Activated T-cell treated with anti-CD3 and anti-CD28 coated beads for 24 hours (primary cell): ENCODE measurements at places on chromosomes 2 and 18.

- DNase-seq = no peak
Measured at GRCh38 chr2:227191367-227191766, 26.9 kb downstream of the COL4A3 start.

DNA sequence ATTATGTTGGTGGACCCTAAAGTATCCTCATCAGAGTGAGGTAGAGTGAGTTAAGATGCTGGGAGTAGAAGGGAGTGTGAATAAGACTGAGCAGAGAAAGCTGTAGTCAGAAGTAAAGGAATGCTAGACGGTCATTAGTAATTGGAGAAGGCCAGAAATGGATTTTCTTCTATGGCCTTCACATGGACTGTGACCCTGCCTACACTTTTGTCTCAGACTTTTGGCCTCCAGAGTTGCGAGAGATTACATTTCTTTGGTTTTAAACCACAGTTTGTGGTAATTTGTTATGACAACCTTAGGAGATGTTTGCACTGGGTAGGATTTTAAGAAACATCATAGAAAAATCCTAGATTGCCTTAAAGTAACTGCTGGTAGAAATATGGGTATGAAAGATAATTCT lies 1267.7 kb upstream of the TMEFF2 start:
- no peak for DNase-seq

DNA sequence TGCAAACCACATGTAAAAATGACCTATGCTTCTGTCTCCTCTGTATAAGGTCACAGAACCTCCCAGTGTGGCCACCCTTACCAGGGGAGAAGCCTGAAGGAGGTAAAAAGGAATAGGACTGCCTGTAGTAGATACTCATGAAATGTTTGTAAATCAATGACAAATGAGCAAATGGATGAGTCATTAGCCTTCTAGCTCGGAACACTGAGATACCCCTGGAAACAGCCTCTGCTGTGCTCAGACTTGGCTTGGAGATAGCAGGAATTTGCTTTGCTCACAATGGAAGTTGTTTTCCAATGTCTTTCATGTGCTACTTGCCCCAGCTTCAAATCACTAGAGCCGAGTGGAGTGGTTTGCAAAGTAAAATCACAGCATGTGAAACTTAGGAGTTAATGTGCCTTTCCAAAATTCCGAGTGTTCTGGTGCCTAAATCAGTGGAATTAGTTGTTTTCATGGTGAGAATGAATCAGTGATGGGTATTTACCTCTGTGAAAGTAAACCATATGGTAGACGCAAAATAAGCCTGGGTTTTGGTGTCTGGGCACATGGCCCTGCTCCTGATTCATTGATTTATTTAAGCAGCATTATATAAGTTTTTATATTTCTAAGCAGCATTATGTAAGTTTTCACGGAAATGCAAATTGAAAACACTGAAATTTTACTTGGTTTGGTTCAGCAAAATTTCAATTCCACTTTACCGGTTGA lies 154.0 kb upstream of the MAP3K20 start:
- no peak for DNase-seq

DNA sequence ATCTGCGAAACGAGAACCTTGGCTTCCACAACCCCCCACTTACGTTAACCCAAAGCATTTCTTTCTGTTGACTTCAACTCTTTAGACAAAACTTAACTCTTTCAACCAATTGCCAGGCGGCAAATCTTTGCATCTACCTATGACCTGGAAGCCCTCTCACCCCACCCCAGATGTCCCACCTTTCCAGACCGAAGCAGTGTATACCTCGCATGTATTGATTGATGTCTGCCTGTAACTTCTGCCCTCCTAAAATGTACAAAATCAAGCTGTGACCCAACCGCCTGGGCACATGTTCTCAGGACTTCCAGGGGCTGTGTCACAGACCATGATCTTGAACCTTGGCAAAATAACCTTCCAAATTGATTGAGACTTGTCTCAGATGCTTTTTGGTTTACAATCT lies 12.3 kb downstream of the AQP12B start:
- no peak for DNase-seq

DNA sequence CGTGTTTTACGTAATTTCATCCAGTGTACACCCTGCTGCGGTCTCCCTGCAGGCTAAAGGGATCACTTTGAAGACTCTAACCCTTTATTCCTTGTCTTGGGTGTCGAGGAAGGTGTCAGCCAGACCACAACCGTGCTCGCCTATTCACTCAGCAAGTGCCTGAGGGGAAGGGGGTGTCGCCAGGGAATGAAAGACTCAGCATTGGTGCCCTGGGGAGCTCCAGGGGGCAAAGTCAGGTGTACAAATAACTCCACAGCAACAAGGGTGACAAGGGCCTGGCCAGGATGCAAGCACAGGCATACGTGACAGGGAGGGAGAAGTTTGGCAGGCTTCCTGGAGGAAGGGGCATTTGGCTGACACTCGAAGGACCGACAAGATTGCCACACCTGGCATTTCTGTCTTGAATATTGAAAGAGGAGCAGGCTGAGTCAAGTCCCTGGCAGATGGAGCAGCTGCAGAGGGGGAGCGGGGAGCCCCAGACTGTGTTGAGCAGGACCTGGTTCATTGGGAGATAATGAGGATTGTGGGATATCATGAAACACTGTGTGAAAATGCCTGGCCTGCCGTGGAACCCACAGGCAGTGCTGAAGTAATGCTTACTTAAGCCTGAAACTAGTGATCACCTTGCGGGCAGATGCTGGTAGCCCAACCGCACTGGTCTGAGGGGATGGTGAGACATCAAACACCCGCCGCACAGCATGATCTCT lies 93.9 kb downstream of the RHOB start:
- DNase-seq = no peak

- DNase-seq = no peak
Measured at GRCh38 chr2:58757971-58758370, 516.8 kb upstream of the FANCL start.

DNA sequence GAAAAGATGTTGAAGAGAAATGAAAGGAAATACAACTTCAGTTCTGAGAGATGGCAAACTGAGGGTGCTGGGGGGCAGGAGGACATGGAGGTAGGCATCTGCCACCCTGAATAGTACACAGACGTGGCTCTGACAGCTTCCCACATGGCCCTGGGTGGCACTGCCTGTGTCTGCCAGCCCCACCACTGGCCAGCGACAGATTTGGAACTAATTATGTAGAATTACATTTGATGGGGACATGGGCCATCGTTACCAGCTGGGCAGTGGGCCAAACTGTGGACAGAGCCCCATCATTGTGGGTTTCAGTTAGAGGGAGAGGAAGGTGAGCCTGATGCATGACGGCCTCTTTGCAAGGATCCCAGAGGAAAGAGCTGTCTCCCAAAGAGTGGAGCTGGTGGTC lies 216.0 kb upstream of the HAAO start:
- DNase-seq = no peak

DNA sequence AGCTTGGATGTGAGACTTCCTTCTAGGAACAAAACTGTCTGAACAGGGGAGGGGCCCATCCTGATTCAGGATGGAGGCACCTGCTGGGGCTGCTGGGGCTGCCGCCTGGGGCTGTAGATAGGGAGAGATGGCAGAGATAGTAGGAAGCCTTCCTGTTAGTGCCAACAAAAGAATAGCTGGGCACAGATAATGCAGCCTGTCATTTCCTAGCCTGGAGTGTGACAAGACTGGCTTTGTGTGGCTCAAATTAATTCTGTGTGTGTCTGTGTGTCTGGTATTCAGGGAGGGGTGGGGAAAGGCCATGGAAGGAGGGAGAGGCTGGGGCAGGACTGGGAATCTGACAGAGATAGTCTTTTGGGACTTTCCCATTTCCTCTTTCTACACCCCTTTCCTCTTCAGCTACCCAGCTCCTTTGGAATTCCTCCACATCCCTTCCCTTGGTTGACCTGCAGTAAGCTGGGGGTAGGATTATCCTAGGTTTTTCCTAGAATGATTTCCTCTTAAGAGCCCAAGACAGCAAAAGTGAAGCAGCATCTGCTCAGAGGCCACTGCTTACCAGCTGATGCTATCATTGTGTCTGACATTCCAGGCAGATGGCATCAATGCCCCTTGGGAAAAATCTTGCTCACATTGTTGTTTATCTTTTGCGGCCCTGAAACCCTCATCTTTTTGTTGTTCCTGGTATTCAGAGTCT lies 144.9 kb upstream of the LHCGR start:
- DNase-seq = no peak

- DNase-seq = no peak
Measured at GRCh38 chr2:41460661-41461060, 587.2 kb upstream of the PKDCC start.

GRCh38 chr2:46297546-46298271 lies 502 bp downstream of the EPAS1 start:
- DNase-seq = peak; percentile 40

DNA sequence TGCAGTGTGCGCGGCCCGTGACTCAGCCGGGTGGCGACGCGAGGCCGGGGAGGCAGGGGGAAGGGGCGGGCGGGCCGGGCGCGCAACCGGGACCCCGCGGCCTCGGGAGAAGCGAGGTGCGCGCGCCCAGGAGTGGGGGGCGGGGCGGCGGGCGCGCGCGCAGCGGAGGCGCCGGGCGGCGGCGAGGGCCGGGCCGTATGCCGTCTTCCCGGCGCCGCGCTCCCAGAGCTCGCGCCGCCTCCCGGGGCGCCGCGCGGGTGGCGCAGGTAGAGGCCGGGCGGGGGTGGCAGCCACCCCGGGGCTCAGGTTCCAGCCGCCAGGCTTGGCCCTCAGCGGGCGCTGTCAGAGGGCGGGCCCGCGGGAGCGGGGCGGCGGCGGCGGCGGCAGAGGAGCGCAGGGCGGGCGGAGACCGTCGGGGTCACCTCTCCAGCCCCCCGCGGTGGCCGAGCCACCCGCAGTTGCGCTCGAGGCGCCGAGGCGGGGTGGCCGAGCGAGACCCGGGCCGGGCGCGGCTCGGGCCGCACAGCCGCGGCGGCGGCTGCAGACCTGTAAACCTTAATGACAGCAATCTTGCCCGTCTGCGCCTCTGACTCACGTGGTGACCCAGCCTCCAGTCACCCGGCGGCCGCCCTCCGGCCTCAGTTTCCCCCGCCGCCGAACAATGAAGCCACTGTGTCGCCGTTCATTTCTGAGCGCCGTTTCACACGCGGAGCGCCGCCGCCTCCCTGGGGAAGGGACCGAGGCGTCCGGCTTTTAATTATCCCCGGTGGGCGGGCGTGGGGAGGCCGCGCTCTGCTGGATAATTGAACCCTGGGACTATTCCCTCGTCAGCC lies 25.3 kb upstream of the SMAD7 start:
- peak; percentile 34 for DNase-seq

- DNase-seq = no peak
Measured at GRCh38 chr2:144648837-144649465, 129.0 kb upstream of the ZEB2 start.

DNA sequence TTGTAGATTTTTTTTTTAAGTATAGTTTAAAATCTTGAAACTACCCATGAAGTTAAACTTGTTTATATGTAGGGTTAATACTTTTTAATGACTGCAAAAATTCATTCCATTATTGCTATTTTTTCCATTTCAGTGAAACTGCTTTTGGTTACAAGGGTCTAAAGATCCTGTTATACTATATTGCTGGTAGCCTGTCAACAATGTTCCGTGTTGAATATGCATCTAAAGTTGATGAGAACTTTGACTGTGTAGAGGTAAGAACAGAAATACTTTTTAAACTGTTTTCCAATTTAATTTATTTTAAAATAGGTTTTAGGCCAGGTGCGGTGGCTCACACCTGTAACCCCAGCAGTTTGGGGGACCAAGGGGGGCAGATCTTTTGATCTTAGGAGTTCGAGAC lies 30.5 kb downstream of the HAT1 start:
- no peak for DNase-seq

DNA sequence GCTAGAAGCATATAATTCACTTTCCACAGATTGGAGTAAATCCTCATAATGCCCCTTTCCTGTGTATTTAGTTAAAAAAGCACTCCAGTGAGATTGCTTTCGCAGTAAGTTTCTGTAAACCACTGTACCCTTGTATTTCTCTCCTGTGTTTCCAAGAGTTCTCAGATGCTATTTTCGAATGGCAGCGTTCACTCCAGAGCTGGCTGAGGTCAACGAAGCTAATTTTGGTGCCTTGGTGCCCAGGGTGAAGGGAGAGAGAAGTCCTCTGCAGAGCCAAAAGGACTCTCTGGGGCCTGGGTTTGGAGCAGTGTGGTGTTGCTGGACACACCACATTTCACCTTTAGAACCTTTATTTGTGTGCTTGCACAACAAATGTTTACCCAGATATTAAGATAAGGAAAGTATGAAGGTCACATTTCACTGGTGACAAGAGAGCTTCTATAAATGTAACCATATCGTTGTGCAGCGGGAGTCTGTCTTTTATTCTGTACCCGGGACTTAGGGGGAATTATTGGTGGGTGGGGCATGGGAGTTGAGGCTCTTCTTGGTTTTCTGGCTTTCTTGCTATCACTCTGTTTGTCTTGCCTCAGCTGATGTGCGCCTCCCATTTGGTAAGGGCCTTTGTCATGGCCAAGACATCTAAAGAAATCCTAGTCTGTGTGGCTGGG lies 9.9 kb downstream of the EPAS1 start:
- no peak for DNase-seq

- no peak for DNase-seq
Measured at GRCh38 chr18:9737472-9738121, 29.5 kb downstream of the RAB31 start.

DNA sequence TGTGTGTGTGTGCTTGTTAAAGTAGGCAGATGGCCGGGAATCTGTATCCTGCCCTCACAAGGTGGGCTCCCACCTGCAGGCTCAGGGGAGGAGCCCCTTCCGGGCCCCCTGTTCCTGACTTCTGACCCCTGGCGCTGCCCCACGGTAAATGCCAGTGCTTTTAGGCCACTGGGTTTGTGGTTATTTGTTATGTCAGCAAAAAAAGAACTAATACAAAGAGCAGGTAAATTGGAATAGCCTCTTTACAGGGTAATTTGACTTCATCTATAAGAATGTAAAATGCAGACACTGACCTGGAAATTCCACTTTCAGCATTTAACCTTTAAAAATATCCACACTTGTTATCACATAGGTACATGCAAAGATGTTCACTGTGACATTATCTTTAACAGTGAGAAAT lies 44.2 kb downstream of the RTP5 start:
- DNase-seq = no peak

GRCh38 chr18:37414816-37415215 lies 150.8 kb downstream of the CELF4 start:
- DNase-seq = no peak

- no peak for DNase-seq
Measured at GRCh38 chr2:36857713-36858112, 108.6 kb downstream of the STRN start.

GRCh38 chr18:58456625-58457024 lies 172.3 kb downstream of the ALPK2 start:
- no peak for DNase-seq

DNA sequence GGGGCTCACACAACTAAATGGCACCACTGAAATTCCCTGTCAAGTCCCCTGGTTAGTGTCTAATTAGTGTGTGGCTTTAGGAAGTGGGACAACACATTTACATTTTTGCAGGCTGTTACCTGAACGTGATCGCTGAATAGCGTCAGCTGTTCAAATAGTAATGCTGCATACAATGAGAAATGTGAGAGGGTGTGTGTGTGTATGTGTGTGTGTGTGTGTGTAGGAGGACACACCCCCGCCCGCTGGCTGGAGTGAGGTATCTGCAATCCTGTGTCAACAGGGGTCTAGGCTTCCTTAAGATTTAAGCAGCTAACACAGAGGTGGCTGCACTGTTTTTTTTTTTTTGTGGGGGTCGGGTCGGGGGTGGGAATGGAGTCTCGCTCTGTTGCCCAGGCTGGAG lies 4.8 kb upstream of the LYPD6B start:
- DNase-seq = no peak
